Stimulated activated CD8-positive, alpha-beta memory T cell treated with anti-CD3 and anti-CD28 coated beads, Interleukin-2, amount 100 ng/mL, for 48 hours (primary cell): ENCODE measurements at places on chromosomes 11 and 22.

DNA sequence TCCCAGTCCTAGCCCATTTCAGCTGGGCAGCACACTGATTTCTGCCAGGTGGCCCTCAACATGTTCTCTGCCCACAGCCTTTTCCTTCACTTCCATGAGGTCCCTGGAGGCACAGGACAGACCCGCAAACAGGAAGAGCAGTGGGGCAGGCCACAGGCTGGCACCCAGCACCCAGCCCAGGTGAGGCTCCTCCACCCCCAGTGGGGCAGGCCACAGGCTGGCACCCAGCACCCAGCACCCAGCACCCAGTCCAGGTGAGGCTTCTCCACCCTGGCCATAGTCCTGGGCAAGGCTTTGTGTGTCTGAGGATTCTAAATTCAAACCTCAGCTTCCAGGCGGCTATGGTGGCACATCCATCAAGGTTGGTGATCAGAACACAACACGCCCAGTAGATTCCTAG, 1413.0 kb downstream of the BRD1 start:
- DNase-seq = no peak

GRCh38 chr22:32951807-32952153, 106.4 kb downstream of the SYN3 start:
- DNase-seq = no peak

DNA sequence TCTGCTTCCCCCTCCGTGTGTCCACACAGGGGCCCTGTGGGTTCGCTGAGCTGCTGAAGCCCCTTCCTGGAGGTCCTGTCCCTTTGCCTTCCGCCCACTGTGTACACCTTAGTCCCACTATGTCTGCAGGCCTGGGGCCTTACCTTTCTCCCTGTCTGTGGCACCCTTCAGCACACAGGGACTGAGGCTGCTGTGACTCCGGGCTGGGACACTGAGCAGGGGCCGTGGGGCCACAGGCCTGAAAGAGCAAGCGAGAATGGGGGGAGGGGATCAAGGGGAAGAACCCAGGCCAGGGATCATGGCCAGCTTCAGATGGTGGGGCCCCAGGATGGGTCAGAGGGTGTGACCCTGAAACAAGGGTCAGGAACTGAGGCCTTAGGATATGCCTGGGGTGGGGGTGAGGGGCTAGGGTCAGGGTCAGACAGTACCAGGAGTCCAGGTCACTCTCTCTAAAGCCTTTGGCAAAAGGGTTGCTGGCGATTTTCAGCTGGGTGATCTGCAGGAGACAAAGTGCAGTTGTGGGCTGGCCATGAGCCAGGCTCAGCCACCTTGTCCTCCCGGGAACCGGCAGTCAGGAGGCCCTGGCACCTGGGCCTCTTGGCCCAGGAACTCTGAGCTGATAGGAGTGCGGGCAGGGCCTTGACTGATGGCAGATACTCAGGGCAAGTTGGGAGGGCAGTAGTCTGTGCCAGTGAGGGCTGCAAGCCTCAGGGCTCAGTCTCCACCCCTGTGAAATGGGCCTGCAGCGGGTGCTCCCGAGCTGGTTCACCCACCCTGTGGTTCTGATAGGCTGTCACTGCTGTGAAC, 2.6 kb upstream of the NUDT8 start:
- no peak for DNase-seq

DNA sequence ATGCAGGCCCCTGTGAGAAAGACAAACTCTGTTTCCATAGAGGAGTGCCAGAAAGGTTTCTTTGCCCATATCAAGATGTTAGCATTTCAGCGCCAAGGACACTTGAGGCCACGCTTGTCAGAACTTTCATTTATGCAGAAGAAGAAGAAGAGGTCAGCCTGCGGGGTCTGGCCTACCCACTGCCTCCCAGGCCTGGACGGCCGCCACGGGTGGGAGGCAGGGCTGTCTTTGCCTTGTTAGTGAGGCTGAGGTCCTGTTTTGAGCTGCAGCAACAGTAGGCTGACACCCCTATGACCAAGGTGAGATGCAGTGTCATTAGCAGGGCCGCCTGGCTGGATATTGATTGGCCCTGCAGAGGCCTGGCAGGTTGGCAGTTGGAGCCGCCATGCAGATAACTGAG, 183.9 kb downstream of the GRIK4 start:
- no peak for DNase-seq

DNA sequence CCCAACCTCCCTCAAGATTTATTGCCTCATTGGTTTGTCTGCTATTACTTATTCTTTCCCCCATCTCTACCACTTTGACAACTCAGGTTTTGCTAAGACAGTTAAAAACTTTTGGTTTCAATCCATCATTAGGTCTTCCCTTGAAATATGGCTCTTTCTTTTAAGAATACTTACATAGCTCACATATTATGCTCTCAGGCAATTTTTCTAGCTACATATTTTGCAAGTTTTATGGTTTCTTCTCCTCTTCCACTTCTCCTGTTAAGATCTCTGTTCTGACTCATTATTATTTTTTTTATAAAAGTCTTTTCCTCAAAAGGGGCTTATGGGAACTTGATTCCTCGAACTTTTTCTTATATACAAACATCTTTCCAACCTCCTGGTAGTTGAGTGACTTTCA, 192.4 kb upstream of the MPPED2 start:
- DNase-seq = no peak

DNA sequence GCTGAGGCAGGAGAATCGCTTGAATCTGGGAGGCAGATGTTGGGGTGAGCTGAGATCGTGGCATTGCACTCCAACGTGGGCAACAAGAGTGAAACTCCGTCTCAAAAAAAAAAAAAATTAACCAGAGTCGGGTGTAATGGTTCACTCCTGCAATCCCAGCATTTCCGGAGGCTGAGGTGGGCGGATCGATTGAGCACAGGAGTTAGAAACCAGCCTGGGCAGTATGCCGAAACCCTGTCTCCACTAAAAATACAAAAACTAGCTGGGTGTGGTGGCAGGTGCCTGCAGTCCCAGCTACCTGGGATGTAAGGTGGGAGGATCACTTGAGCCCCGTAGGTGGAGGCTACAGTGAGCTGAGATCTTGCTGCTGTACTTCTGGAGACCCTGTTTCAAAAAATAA, 1.5 kb downstream of the RANGAP1 start:
- DNase-seq = no peak

DNA sequence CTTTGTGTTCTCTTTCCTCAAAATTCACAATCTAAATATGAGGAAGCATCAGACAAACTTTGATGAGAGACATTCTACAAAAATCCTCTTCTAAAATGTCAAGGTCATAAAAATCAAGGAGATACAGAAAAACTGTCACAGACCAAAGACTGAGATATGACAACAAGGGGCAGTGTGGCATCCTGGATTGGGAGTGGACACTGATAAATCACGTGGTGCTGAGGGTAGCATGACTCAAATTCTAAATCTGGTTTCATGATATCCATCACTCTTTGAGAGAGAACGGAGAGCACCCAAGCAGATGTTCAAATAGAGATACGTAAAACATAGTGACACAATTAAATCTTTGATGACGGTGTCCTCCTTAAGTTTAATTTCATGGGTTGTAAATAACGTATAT, 13.0 kb upstream of the CARD18 start:
- DNase-seq = no peak

- no peak for DNase-seq
Measured at GRCh38 chr11:9379041-9379440, 5.4 kb upstream of the IPO7 start.

- DNase-seq = no peak
Measured at GRCh38 chr11:7955191-7955590, 10.1 kb downstream of the NLRP10 start.

GRCh38 chr11:132960273-132961078, 571.8 kb downstream of the OPCML start:
- DNase-seq = no peak

- DNase-seq = no peak
Measured at GRCh38 chr22:32967386-32968101, 90.6 kb downstream of the SYN3 start.

GRCh38 chr11:48341466-48341865, 16.7 kb downstream of the OR4C3 start:
- DNase-seq = no peak

DNA sequence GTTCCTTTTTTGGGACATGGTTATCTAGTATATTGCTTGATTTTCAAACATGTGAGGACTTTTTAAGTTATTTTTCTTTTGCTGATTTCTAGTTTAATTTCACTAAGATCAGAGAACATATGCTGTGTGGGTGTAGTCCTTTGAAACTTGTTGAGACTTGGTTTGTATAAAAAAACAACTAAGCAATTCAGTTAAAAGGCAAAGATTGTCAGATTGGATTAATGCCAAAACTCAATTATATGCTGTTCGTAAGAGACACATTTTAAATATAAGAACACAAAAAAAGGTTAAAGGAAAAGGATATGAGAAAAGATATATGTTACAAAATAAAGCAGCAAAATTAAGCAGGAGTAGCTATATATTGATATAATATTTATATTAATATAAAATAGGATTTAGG, 17.8 kb upstream of the RRM1 start:
- no peak for DNase-seq

GRCh38 chr11:130409594-130410388, 18.6 kb downstream of the ADAMTS8 start:
- no peak for DNase-seq

- DNase-seq = no peak
Measured at GRCh38 chr22:31212783-31213629, 908 bp downstream of the LIMK2 start.

GRCh38 chr11:75334402-75334891, 17.0 kb downstream of the ARRB1 start:
- no peak for DNase-seq

DNA sequence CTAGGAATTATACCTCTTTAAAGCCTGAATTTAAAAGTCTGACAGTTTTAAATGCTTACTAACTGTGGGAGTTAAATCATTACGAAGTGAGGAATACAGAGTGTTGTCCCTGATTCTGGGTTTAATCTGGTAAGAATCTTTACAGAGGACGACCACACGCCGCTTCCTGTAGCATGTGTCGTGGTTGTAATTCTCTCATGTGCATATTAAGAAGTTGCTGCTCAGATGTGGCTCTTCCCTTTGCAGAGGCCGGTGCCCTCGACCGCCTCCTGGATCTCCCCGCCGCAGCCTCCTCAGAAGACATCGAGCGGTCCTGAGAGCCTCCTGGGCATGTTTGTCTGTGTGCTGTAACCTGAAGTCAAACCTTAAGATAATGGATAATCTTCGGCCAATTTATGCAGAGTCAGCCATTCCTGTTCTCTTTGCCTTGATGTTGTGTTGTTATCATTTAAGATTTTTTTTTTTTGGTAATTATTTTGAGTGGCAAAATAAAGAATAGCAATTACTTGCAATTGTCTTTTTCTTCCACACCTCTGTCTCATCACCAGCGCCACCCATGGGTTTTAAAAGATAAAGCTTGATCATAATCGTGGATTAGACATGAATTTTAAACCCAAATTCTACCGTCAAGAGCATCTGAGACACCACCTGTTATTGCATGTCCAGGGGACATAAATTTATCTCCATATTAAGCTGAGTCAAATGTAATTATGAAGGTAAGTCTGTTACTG, 6.5 kb downstream of the GAL start:
- DNase-seq = no peak
